Stimulated activated CD4-positive, alpha-beta T cell treated with anti-CD3 and anti-CD28 coated beads, Interleukin-1b, Interleukin-23, amount 100 ng/mL, for 24 hours (primary cell): ENCODE measurements at places on chromosomes 13 and 19.

DNA sequence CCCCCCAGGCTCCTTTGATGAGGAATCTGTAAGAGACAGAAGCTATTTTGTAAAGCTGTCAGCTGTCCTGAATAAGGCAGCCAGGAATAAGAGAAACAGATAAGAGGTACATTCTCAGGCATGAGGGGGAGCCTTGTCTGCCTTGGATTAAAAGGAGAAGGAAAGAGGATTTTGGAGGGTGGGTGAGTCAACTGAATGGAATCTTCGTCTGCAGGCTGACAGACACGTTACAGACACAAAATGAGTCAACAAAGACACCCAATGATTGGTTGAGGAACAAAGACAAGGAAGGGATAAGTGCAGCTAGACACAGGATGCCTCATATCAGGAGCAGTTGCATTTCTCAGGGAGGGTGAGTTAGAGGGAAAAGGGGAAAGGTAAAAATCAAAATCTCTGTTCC lies 162.5 kb downstream of the OLFM4 start:
- no peak for DNase-seq

- no peak for DNase-seq
Measured at GRCh38 chr19:10763828-10764339, 46.0 kb downstream of the DNM2 start.

GRCh38 chr13:78736142-78736541 lies 77.2 kb upstream of the OBI1 start:
- DNase-seq = no peak

- no peak for DNase-seq
Measured at GRCh38 chr19:36939153-36939552, 23.0 kb downstream of the ZNF568 start.

- no peak for DNase-seq
Measured at GRCh38 chr13:110435331-110435730, 126.2 kb downstream of the RAB20 start.

- no peak for DNase-seq
Measured at GRCh38 chr19:17807731-17808316, 12.9 kb downstream of the B3GNT3 start.

GRCh38 chr19:2282062-2282861 lies at the start of gene PEAK3:
PEAK3 (minus strand) TSS chr19:2282175; CDS start chr19:2280931, 1,244 bp downstream.
- DNase-seq = no peak

DNA sequence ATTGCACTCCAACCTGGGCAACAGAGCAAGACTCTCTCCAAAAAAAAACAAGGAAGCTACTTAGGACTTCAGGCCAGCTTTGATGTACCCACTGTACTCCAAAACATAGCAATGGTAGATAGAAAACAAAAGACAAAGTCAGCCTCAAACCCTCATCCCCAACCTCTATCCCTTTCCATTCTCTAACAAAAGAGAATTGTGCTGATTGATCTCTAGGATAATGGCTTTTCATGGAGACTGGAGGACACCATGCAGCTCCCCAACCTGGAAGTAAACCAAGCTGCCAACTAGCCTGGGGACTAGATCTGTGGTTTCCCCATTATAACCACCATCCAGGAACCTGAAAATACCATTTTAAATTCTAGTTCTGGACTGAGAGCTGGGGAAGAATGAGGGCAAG lies 4.3 kb upstream of the ZDHHC20 start:
- DNase-seq = no peak

GRCh38 chr19:12603714-12604113 lies 6.9 kb downstream of the ZNF490 start:
- no peak for DNase-seq

DNA sequence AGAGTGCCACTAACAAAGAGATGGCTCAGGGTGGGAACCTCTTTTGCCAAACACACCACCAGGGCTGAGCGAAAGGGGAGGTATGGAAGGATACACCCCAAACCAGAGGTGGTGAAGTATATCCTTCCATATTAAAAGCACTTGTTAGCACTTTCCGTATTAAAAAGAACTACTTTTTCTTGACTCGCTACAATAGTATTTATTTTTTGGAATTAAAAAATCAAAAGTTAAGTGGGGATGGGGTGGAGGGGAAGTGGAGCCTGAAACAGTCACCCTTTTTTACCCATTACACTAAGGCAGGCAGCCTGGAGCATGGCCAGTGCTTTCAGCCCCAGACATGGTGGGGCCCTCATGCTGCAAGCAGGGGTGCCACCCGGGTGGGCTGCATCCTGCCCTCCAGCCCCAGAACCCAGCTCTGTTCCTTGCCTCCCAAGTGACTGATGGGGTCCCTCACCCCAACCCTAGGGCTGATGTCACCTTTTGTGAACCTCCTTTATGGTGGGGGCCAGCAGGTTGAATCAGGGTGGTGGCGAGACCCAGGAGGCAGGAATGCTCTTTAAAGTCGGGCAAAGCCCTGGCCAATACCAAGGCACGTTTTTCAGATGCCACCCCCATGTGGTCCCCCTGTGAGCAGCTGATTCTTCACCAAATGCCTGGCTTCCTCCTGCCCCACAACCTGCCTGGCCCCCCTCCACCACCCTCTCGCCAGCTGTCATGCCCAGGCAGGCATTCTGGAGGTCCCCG lies 31.0 kb downstream of the LYL1 start:
- DNase-seq = no peak

- DNase-seq = no peak
Measured at GRCh38 chr13:25588336-25589060, 216.7 kb downstream of the ATP8A2 start.

- DNase-seq = no peak
Measured at GRCh38 chr13:70723732-70724131, 615.5 kb upstream of the KLHL1 start.

DNA sequence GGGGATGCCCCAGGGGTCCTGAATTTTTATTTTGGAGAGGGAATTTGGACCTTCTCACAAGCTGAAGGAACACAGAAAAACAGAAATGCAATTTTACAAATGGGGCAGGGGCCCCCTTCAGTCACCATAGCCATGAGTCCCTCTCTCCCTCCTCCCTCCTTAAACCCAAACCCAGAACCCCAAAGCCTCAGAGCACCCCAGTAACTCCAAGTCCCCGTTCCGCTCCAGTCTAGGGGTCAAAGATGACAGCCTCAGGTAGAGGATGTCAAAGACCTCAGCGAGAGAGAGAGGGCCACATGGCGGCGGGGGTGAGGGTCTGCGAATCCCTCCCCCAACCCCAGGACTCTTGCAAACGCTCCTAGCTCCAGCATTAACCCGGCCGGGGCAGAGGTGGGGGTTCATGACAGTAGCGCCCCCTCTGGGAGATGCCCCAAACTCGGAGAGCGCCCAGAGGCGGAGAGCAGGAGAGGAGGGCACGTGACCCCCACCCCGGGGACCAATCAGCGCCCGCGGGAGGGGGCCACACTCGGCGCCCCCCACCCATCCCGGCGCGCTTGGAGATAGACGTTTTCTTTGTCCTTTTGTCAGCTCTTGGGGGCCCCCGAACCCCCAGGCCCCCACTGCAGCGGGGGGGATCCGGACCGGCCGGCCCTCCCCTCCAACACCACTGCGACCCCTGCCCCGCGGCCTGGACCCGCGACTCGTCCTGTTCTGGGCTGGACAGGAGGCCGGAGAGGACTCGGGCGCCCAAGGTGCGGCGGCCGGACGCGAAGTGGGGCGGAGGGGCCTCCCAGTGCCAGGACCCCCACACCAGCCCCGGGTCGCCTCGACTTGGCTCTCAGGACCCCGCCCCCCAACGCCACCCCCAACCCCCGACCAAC lies 20.8 kb upstream of the SEMA6B start:
- no peak for DNase-seq

- no peak for DNase-seq
Measured at GRCh38 chr13:47066226-47066625, 169.4 kb upstream of the HTR2A start.

DNA sequence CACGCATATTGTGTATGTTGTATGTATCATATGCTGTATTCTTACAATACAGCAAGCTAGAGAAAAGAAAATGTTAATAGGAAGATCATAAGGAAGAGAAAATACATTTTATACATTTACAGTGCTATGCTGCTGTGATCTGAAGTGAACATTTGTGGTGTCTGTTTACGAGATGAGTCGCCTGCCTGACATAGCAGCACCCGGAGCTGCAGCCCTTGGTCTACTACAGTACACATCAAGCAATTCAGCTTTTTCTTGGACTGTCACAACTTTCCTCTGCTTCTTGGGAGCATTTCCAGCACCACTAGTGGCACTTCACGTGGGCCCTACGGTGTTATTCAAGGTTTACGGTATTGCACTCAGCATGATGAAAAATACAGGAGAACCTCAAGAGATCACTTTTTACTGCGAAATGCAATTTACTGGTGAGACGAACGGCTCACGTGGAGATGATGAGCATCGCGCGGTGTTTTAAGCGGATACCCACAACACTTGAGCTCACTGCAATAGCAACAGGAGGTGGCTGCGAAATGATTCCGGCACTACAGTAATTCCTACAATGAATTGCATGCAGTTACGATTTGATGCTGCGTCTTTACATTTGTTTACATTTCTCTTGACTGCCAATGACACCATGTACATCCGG lies 308.4 kb downstream of the FGF9 start:
- DNase-seq = no peak

GRCh38 chr19:15266683-15267082 lies 34.4 kb upstream of the EPHX3 start:
- no peak for DNase-seq

DNA sequence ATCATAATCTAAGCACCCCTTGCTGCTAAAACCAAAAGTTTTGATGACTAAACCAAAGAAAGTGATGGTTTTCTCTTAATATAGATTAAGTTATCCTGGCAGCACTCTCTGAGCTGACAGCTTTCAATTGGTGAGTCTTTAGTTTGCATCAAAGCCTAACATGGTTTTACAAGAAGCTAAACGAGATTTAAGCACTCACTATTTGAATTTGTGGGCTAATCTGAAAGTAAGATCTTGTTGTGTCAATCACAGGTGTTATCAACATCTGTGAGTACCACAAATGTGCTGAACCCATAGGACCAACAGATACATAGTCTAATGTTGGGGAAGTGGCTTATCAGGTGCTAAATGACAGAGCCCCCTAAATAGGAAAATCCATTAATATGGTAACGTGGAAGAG lies 223.9 kb downstream of the LHFPL6 start:
- no peak for DNase-seq

GRCh38 chr19:13899912-13900584 lies 5.9 kb downstream of the BRME1 start:
- no peak for DNase-seq

- no peak for DNase-seq
Measured at GRCh38 chr19:17086120-17086519, 10.5 kb downstream of the MYO9B start.

GRCh38 chr13:35891507-35892441 lies 239.4 kb downstream of the DCLK1 start:
- DNase-seq = no peak

- DNase-seq = peak; percentile 22
Measured at GRCh38 chr13:32645854-32646253, 59.6 kb downstream of the PDS5B start.

GRCh38 chr19:30253581-30253996 lies 118.6 kb upstream of the ZNF536 start:
- DNase-seq = no peak

DNA sequence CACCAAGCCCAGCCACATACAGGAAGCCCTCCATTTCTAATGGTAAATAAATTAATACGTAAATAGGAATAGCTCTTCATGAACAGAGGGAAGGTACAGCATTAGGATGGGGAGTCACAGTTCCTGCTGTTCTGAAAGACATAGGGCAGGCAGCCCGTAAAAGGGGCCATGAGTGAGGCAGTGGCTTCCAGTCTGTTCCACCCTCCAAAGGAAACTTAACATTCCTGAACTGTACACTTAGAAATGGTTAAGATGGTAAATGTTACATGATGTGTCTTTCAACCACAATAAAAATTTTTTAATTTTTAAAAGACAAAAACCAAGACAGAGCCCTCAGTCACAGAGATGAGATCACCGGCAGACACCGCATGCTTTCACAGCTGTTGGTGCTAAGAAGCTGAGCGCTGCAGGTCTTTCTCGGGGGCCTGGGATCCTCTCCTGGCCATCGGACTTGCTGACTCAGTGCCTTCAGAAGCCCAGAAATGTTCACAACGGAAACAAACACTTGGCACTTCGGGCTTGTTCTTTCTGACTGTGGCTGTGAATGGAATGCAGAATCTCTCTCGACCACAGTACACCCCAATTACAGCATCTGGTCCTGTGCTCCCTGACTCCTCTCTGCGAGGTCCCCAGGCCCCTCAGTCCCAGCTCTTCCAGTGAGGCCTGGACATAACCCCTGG lies 36.4 kb downstream of the EPS15L1 start:
- no peak for DNase-seq

DNA sequence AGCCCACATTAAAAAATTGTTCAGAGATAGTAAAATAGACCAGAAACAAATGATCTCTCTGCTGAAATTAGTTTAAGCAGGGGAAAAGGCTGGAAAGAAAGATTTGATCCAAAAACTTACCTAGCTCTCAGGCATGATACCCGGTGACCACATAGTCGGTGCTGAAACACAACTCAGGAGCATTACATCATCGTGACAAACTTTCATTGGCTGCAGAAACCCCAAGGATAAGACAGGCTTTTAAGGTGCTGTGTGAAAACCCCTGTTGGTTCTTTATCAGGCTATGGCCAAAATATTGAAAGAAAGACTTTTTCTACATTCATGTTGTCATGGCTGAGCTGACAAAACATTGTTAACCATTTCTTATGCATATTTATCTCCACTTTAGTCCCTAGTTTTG lies 171.7 kb upstream of the KLF12 start:
- DNase-seq = no peak

- DNase-seq = no peak
Measured at GRCh38 chr13:107421028-107421427, 794.3 kb downstream of the LIG4 start.

- no peak for DNase-seq
Measured at GRCh38 chr19:6551607-6552450, 21.0 kb downstream of the TNFSF9 start.

- DNase-seq = no peak
Measured at GRCh38 chr13:20410726-20411125, 114.9 kb downstream of the CRYL1 start.

DNA sequence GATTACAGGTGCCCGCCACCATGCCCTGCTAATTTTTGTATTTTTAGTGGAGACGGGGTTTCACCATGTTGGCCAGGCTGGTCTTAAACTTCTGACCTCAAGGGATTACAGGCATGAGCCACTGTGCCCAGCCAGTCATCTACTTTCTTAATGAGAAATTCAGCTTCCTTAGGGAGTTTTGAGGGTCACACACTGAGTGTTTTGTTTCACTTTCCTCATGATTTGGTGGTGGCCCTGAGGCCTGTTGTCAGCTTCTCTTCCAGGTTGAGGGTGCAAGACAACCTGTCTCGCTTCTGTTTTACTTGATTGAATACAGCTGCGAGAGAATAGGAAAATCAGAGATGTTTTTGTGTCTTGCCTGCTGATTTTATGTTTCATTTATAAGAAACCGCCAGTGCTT lies 9.9 kb downstream of the FRY start:
- DNase-seq = no peak

- no peak for DNase-seq
Measured at GRCh38 chr13:32976056-32976805, 40.0 kb upstream of the KL start.
